ENCODE measurements at places on chromosomes 16 and 17. TPM values are rescaled to one million over a fixed set of nuclear protein-coding genes. Genes with fewer than 3 reads are reported as not detected.

DNA sequence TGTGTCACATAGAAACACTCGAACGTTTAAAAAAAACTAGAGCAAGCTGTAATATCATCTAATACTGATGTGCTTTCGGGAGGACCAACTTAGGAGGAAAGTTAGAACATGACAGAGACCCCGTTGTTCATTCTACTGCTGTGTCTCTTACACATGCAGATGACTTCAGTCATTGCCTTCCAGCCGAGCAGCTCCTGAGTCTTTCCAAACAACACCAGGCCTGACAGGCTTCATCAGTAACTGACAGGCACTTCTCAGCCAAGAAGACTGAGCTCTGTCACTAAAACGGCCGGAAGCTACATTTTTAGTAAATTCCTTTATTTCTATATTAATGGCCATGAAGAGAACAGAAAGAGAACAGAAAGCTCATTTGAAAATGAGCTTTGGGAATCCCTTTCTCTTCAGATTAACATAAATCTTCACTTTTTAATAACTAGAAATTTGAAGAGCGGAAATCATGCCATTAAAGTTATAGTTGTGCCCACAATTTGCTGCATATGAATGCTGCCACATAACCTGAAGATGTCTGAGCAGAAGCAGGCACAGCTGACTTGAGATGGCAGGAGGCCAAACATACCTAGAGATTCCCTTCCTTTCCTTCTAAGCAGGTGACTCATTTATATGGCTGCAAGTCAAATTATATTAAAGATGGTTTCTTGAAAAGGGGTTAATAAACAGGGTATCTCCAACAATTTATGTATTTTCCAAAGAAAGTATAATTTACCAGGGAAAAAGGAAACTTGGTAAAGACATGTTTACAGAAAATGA lies 148.9 kb downstream of the ITFG1 start:
- H3K27ac ChIP-seq: no peak overlapping the region
- DNase-seq: no peak
- no peaks in the 10 kb centered on the region for H3K4me1 ChIP-seq
- H3K4me3 ChIP-seq: no peak overlapping the region

GRCh38 chr16:54501797-54502196 lies 215.2 kb upstream of the IRX3 start:
- no peak overlapping the region for H3K27ac ChIP-seq
- H3K4me3 ChIP-seq: no peak overlapping the region
- no peaks in the 10 kb centered on the region for H3K4me1 ChIP-seq
- DNase-seq: no peak
- H3K36me3 ChIP-seq: no peaks in the 10 kb centered on the region
- H3K27me3 ChIP-seq: peaks cover 11% of the 10 kb centered on the region

GRCh38 chr17:32732900-32733299 lies 144.0 kb downstream of the MYO1D start:
- no peak overlapping the region for H3K4me3 ChIP-seq
- H3K27me3 ChIP-seq: no peaks in the 10 kb centered on the region

Gene SLC6A2
- not detected for total RNA-seq

Gene MED1
- 59.7 TPM for total RNA-seq

DNA sequence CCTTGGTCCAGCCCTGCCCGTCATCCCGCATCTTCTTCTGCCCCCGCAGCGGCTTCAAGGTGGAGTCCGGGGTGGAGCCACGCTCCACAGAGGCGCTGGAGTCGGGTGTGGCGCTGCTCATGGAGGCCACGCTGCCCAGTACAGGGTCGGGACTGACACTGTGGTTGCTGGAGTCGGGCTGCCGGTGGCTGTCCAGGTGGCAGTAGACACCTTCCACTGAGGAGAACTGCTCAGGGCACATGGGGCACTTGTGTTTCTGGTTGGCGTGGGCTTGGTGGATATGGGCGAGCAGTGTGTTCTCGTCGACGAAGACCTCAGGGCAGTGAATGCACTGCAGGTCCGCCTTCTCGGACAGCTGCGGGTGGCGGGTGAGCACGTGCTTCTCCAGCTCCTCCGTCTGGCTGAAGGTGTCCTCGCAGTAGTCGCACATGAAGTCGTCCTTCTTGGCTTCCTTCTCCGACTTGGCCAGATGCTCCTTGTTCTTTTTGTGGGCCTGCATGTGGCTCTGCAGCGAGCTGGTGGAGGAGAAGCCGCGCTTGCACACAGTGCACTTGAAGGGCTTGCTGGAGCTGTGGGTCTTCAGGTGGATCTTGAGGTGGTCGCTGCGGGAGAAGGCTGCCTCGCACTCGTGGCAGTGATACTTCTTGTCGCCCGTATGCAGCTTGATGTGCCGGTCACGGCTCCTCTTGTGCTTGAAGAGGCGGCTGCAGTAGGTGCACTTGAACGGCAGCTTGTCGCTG lies 217.8 kb downstream of the ZNF423 start:
- no peaks in the 10 kb centered on the region for H3K4me1 ChIP-seq
- DNase-seq: no peak
- H3K27ac ChIP-seq: no peak overlapping the region
- no peak overlapping the region for H3K4me3 ChIP-seq
- no peaks in the 10 kb centered on the region for H3K36me3 ChIP-seq

DNA sequence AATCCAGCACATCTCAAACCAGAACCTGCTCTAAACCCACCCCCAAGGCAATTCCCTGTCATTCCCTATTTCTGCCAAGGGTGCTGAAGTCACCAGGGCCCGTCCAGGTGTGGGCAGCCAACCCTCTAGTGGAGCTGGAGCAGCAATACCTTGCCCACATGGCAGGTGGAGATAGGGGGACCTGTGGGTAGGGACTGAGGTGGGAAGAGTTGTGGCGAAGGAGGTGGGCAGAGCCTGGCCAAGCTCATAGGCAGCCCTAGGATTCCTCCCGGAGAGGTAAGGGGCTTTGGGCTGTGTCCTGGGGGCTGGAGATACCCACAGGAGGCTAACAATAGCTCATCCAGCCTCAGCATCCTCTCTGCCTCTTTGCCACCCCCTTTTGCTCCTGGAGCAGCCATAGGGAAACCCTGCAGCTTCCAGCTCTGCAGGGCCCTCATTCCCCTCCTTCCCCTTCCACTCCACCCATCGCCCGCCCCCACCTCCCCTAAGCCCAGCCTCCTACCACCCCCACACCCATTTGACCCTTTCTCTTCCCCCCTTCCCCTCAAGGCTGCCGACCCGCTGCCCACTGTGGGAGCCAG lies 30.4 kb upstream of the CRHR1 start:
- peaks cover 19% of the 10 kb centered on the region for H3K27me3 ChIP-seq
- no peak for DNase-seq
- no peaks in the 10 kb centered on the region for H3K4me1 ChIP-seq
- H3K4me3 ChIP-seq: no peak overlapping the region

Gene REXO5
- total RNA-seq: 25.7 TPM

Gene CACNA1H
- 0.61 TPM for total RNA-seq

DNA sequence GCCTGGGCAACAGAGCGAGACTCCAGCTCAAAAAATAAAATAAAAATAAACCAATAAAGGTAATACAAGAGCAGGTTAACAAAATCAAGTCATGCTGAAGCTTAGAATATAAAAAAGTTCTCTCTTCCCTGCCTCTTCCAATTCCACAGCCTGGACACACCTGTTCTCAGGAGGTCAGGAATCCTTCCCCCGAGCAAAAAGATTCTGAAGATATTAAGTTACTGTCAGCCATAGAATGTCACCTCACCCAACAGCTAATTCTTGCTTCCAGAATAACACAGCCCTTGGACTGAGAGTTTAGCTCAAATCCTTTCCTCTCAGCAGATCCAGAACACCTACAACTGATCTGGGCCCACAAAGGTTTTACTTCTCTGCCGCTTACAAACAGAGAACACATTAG lies 27.1 kb downstream of the SLC39A11 start:
- H3K4me1 ChIP-seq: peaks cover 5% of the 10 kb centered on the region
- no peaks in the 10 kb centered on the region for H3K27me3 ChIP-seq
- no peak overlapping the region for H3K27ac ChIP-seq
- DNase-seq: no peak

DNA sequence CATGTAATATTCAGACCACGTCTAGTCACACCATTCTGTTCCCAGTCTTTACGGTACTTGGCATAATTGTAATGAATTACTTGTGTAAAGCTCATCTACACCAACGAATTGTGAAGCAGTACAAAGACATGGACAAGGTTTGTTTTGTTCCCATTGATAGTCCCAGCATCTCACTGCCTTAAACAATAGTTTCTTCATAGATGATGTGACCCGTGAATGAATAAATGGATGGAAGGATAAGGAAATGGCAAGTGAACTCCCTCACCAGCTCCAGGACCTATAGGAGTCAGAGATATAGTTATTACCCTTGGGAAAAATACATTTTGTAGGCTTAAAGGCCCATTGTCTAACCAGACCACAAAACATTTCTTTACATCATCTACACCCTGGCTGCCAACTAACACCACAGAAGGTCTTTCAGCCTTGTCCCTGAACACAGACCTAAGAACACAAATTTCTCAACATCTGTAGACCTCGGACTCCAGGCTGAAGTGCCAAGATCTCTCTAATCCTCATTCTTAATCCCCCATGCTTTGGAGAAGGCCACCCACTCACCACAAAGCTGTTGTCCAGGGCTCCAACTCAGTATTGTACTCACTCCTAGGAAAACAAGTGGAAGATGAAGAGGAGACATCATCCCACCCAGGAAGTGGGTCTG lies 38.2 kb downstream of the MAF start:
- no peak overlapping the region for H3K27ac ChIP-seq
- H3K36me3 ChIP-seq: no peaks in the 10 kb centered on the region
- H3K27me3 ChIP-seq: no peaks in the 10 kb centered on the region
- H3K4me1 ChIP-seq: no peaks in the 10 kb centered on the region
- H3K4me3 ChIP-seq: no peak overlapping the region

Gene RAB26
- not detected for total RNA-seq

- no peaks in the 10 kb centered on the region for H3K4me1 ChIP-seq
- H3K36me3 ChIP-seq: no peaks in the 10 kb centered on the region
- DNase-seq: no peak
- no peak overlapping the region for H3K4me3 ChIP-seq
- peaks cover 5% of the 10 kb centered on the region for H3K27me3 ChIP-seq
Observed at GRCh38 chr16:10667239-10667638, 27.5 kb downstream of the TEKT5 start.

GRCh38 chr16:58485184-58485887 lies 14.6 kb upstream of the NDRG4 start:
- no peak overlapping the region for H3K27ac ChIP-seq
- H3K4me3 ChIP-seq: no peak overlapping the region
- H3K36me3 ChIP-seq: no peaks in the 10 kb centered on the region

Gene RPA1
- total RNA-seq: 168 TPM
